ENCODE measurements at places on chromosomes 11 and 22.

DNA sequence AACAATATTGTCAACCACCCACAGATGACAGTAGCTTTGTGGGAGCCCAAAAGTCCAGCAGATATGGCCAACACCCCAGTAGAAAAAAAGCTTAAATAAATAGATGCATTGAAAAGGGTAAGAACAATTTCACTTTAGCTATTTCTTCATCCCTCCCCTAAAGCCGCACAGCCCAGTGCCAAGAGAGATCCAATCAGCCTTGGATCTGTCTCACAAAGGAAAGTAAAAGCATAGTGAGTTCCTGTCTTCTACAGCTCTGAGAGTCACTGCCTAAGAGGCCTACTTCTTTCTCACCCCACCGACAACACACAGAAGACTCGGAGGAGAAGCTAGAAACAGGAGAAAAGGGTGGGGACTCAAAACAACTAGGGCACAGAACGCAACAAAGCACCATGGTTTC is 196.4 kb downstream of the SBF2 start:
- H3K27ac ChIP-seq: no peak overlapping the region
- H3K4me1 ChIP-seq: peaks cover 4% of the 10 kb centered on the region
- no peaks in the 10 kb centered on the region for H3K27me3 ChIP-seq
- no peak overlapping the region for H3K4me3 ChIP-seq

DNA sequence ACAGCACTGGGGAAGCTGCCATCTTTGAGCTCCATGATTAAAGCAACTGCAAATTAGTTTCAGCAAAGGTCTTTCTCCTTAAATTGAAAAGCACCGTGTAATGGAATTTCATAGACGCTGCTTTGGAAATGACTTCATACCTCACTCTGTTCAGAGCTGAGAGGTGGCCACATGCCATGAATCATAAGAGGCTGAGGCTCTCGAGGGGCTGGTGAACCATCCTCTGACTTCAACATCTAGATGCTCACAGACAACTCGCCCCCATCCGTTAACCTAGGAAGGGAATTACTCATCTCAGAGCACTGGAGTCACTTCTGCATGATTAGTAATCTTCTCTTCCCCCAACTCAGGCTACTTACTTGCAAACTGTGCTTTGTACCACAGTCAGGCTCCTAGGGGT is 122.3 kb downstream of the RCN1 start:
- no peaks in the 10 kb centered on the region for H3K36me3 ChIP-seq
- H3K4me3 ChIP-seq: no peak overlapping the region
- H3K4me1 ChIP-seq: no peaks in the 10 kb centered on the region
- DNase-seq: no peak
- H3K27ac ChIP-seq: no peak overlapping the region

DNA sequence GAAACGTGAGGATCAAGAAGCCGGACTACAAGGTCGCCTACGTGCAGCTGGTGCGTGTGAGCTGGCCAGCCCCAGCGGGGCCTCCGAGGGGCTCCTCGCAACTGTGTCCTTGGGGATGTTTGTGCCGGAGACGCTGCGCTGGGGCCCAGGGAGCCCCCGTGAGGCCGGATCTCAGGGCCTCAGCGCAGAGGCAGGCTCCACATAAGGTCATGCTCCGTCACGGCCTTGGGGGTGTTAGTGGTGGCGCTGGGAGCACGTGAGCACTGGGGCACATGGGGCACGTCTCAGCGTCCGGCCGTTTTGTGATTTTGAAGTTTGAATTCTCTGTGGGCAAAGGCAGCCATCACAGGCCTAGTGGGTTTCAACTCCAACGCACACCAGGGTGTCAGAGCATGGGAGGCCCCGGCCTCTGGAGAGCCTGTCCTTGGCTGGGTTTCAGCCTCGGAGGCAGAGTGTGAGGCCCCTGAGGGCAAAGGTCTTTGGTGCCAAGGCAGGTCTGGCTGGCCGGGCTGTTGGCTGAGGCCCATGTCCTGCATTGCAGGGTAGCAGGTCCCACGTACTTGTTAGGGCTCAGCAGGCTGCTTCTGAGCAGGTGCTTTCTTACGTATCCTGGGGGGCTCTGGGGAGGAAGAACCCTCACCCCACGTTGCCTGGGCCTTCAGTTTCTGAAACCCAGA is 5.8 kb downstream of the MRPL23 start:
- DNase-seq: no peak
- H3K27ac ChIP-seq: no peak overlapping the region
- H3K4me1 ChIP-seq: no peaks in the 10 kb centered on the region
- H3K4me3 ChIP-seq: no peak overlapping the region
- H3K27me3 ChIP-seq: no peaks in the 10 kb centered on the region
- H3K36me3 ChIP-seq: no peaks in the 10 kb centered on the region

GRCh38 chr11:10673501-10674062 is 20.0 kb downstream of the IRAG1 start:
- no peaks in the 10 kb centered on the region for H3K4me1 ChIP-seq
- H3K4me3 ChIP-seq: no peak overlapping the region
- no peaks in the 10 kb centered on the region for H3K36me3 ChIP-seq

- H3K36me3 ChIP-seq: no peaks in the 10 kb centered on the region
- no peak overlapping the region for H3K4me3 ChIP-seq
- DNase-seq: no peak
- no peak overlapping the region for H3K27ac ChIP-seq
- peaks cover 3% of the 10 kb centered on the region for H3K27me3 ChIP-seq
Observed at GRCh38 chr11:24295360-24295759, 201.5 kb upstream of the LUZP2 start.

DNA sequence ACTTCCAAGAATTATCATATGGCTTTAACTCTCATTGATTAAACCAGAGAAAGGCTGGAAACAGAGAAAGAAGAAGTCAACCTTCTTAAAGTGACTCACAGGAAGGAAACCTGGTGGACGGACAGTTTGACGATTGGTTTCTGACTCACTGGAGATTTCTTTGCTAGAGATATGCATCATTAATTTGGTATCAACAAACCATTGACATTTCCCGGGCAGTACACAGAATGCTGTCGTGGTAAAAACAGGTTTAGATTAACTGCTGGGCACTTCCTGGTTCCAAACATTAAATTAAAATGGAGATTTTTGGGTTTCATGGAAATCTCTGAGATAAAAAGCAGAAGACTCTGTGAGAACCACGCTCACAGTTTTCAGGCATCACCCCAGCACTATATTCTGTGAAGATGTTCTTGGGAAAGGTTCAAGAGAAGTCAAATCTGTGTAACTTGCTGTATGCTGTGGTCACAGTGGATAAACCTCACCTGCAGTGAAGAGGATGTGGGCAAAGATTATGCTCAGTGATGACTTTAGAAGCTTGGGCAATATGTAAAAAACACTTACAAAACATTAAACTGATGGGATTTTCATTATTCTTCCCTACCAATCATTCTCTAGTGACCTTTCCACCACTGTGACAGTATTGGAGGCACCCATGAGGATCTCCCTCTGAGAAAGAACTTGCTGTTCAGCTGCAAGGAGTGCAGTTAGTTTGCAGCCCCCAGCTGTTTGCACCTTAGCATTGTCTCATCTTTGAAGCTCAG is 61.1 kb upstream of the CD44 start:
- H3K27me3 ChIP-seq: no peaks in the 10 kb centered on the region
- H3K4me3 ChIP-seq: no peak overlapping the region
- peaks cover 40% of the 10 kb centered on the region for H3K4me1 ChIP-seq
- no peaks in the 10 kb centered on the region for H3K36me3 ChIP-seq

- H3K4me3 ChIP-seq: no peak overlapping the region
- H3K27me3 ChIP-seq: no peaks in the 10 kb centered on the region
- H3K27ac ChIP-seq: no peak overlapping the region
- no peaks in the 10 kb centered on the region for H3K36me3 ChIP-seq
- DNase-seq: no peak
- no peaks in the 10 kb centered on the region for H3K4me1 ChIP-seq
Observed at GRCh38 chr11:128262463-128263345, 324.7 kb downstream of the ETS1 start.

GRCh38 chr22:22936180-22936914 is 48.7 kb downstream of the IGLL5 start:
- no peaks in the 10 kb centered on the region for H3K27me3 ChIP-seq
- no peaks in the 10 kb centered on the region for H3K4me1 ChIP-seq
- no peak overlapping the region for H3K4me3 ChIP-seq
- no peaks in the 10 kb centered on the region for H3K36me3 ChIP-seq
- H3K27ac ChIP-seq: no peak overlapping the region

GRCh38 chr11:73236205-73236765 is 18.2 kb downstream of the P2RY2 start:
- H3K4me1 ChIP-seq: peaks cover 17% of the 10 kb centered on the region
- H3K36me3 ChIP-seq: no peaks in the 10 kb centered on the region
- peak; percentile 20 for DNase-seq
- H3K27ac ChIP-seq: peak overlapping the region; percentile 8

DNA sequence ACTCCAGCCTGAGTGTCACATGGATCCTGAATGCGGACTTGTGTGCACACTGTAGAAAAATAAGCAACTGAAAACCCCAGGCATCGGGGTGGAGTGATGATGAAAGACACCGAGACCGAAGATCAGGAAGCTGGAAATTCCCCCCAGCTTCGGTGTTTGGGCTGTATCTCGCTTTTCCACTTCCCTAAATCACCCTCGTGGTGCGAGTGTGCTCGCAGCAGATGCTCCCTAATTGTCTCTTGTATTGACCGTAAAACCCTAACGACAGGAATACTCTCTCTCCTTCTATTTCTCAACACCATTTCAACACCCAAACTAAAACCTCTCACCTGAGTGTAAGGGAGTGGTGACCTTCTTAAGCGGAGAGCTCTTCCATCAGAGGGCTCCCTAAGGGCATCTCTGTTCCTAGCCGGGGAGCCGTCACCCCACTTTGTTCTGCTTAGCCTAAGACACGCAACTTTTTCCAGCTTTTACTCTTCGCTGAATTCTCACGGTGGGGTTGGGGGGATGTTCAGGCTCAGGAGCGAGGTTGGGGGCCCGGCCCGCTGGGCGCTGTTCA is 635 bp upstream of the GRK3 start:
- no peaks in the 10 kb centered on the region for H3K27me3 ChIP-seq
- H3K27ac ChIP-seq: no peak overlapping the region
- no peak for DNase-seq
- peaks cover 11% of the 10 kb centered on the region for H3K4me1 ChIP-seq

DNA sequence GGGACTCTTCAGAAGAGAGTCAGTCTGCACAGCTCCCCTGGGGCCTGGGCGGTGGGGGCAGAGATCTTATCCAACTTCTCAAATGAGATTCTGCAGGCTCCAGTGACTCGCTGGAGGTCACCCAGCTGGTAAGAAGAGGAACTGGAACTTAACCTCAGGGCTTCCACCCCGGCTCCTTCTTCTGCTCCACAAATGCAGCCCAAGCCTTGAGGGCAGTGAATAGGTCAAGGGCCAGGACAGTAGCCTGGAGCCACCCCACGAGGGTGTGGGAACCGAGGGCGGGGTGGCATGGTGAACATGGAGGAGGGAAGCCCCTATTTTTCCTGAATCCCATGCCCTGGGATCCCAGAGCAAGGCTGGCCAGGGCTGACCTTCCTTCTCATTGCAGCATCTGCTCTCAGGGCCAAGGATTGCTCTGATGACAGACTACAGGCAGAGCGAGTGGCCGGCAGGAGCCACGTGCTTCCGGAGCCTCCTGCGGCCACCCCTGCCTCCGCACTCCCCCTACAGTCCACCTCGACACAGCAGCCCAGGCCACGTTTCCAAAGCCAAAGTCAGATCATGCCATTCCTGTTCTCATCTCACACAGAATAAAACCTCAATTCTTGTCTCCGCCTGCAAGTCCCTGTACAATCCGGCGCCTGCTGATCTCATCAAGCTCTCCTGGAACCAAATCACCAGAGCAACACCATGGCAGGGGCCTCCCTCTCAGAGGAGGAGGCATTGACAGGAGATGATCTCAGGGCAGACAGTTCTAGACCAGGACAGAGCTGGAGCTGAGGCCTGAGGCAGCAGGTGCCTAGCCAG is 21.1 kb upstream of the UPK3A start:
- no peaks in the 10 kb centered on the region for H3K36me3 ChIP-seq
- DNase-seq: no peak
- no peaks in the 10 kb centered on the region for H3K27me3 ChIP-seq
- no peak overlapping the region for H3K4me3 ChIP-seq
- H3K4me1 ChIP-seq: peaks cover 3% of the 10 kb centered on the region
- no peak overlapping the region for H3K27ac ChIP-seq

DNA sequence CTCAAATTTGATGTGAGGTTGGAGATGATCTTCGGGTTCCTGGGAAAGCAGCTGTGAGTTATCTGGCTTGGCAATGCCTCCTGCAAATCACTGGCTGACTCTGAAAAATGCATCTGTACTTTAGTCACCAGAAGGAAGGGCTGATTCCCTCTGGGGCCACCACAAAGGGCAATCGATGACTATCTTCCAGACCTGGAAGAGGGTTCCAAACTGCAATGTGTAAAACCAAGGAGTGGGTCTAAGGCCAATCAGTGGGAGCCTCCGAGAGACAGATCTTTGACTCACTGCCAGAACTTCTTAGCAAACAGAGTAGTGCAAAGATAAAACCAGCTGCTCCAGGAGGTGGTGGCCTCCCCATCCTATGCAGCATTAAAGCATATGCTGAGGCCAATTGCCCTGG is 29.1 kb upstream of the PAK1 start:
- H3K27ac ChIP-seq: no peak overlapping the region
- H3K27me3 ChIP-seq: no peaks in the 10 kb centered on the region
- H3K4me3 ChIP-seq: no peak overlapping the region
- DNase-seq: no peak
- H3K36me3 ChIP-seq: no peaks in the 10 kb centered on the region

- no peak for DNase-seq
- H3K4me3 ChIP-seq: no peak overlapping the region
- H3K36me3 ChIP-seq: no peaks in the 10 kb centered on the region
- peaks cover 21% of the 10 kb centered on the region for H3K4me1 ChIP-seq
- H3K27me3 ChIP-seq: no peaks in the 10 kb centered on the region
Observed at GRCh38 chr22:45069925-45070324, 60.1 kb upstream of the PHF21B start.

DNA sequence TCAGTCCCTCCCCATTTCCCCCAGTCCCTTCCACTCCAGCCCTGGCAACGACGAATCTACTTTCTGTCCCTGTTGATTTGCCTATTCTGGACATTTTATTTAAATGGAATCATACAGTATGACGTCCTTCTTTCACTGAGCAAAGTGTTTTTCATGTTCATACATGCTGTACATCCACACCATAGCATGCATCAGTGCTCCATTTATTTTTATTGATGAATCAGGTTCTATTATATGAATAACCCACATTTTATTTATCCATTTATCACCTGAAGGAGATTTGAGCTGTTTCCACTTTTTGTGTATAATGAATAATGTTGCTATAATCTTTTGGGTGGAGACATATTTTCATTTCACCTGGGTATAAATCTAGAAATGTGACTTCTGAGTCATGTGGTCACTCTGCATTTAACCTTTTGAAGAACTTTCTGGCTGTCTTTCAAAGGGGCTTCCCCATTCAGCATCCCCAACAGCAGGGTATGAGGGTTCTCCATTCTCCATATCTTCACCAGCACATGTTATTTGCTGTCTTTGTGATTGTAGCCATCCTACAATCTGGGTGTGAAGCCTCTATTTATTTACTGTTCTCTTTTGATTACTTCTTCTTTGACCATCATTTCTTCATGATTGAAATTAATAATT is 531.7 kb downstream of the ETS1 start:
- H3K27ac ChIP-seq: peak overlapping the region; percentile 98
- H3K36me3 ChIP-seq: no peaks in the 10 kb centered on the region
- H3K27me3 ChIP-seq: no peaks in the 10 kb centered on the region
- no peak overlapping the region for H3K4me3 ChIP-seq
- peaks cover 50% of the 10 kb centered on the region for H3K4me1 ChIP-seq

GRCh38 chr11:108866781-108867180 is 201.9 kb downstream of the DDX10 start:
- H3K4me3 ChIP-seq: no peak overlapping the region
- no peaks in the 10 kb centered on the region for H3K27me3 ChIP-seq
- H3K36me3 ChIP-seq: no peaks in the 10 kb centered on the region
- no peak overlapping the region for H3K27ac ChIP-seq
- H3K4me1 ChIP-seq: peaks cover 6% of the 10 kb centered on the region
